ENCODE measurements at places on chromosomes 3 and 15.

DNA sequence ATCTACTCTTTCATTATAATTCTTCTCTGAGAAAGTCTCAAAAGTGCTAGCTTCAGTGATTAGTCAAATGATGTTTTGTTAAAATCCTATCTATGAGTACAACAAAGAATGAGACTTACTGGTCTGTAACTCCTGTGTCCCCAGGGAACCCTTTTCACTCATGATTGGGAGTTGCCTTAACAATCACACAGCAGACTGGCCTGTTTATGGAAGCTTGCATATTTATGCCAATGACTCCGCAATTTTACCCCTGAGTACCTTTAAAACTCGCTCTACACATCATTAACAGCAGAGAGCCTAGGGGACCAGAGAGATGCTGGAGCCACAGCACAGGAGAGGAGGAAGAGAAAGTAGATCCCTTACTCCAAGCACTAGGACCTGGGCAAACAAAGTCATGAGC is 628.1 kb downstream of the IGSF11 start:
- no peak for DNase-seq

- DNase-seq = no peak
Observed at GRCh38 chr15:34855413-34855812, 60.1 kb upstream of the ACTC1 start.

DNA sequence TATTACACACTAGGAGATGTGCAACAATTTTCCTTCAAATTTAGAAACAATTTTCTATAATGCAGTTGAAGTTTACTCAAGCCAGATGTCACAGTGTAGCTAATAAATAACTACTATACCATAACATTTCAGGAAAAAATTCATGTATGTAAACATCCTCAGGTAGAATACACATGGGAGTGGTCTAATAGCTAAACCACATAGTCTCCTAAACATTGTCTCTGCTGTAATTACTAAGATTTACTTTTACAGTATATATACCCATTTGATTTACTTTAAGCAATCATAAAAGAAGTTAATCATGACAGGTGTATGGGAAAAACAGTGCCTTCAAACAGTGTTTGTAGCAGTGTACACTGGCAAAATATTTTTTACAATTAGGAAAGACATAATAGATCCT is 110.1 kb upstream of the GRM7 start:
- DNase-seq = no peak

- DNase-seq = peak; percentile 27
Observed at GRCh38 chr15:67146875-67147381, 81.5 kb downstream of the SMAD3 start.

DNA sequence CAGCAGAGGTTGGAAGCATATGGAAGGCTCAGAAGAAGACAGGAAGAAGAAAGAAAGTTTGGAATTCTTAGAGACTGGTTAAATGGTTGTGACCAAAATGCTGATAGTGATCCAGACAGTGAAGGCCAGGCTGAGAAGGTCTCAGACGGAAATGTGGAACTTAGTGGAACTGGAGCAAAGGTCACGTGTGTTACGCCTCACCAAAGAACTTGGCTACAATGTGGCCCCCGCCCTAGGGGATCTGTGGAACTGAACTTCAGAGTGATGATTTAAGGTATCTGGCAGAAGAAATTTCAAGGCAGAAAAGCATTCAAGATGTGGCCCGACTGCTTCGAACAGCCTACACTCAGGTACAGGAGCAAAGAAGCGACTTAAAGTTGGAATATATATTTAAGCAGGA is 83.1 kb downstream of the MYO5A start:
- no peak for DNase-seq

DNA sequence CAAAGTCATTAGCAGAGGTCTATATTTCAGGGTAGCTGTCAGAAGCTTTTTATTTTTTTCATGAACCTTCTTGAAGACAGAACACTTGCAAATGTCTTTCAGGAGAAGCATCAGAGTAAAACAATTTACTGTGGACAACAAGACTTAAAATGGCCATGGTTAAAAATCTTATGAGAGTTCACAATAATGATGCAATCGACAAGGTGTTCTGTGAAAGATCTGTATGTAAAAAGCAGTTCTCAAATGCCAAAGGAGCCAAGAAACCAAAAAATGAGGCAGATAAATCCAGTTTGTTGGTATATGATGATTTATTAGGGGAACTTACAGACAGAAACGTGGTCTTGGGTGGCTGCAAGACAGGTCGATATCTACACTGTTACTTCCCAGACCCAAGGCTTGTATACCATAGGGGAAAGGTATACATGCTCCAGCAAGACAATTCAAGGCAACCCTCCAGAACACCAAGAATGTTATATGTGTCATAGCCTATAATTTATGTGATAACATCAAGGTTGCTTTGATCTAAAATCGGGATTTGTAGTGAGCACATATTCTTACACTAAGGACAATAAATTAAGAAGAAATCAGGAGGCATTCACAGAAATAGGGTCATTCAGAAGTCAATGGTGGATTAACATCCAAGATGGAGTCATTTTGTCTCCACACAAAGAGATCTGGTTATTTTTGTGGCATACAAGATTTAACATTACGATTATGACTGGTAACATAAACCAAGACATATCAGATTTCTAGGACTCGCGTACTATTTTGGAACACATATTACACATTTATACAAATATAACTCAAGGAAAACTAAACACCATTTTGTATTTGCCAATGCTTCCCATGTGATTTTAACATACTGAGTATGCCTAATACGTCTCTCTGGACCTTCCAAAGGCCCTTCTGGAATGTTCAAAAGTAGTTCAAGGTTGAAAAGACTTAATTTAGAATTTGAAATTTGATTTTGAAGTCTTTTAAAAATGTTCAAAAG is 316.4 kb downstream of the THSD4 start:
- no peak for DNase-seq

DNA sequence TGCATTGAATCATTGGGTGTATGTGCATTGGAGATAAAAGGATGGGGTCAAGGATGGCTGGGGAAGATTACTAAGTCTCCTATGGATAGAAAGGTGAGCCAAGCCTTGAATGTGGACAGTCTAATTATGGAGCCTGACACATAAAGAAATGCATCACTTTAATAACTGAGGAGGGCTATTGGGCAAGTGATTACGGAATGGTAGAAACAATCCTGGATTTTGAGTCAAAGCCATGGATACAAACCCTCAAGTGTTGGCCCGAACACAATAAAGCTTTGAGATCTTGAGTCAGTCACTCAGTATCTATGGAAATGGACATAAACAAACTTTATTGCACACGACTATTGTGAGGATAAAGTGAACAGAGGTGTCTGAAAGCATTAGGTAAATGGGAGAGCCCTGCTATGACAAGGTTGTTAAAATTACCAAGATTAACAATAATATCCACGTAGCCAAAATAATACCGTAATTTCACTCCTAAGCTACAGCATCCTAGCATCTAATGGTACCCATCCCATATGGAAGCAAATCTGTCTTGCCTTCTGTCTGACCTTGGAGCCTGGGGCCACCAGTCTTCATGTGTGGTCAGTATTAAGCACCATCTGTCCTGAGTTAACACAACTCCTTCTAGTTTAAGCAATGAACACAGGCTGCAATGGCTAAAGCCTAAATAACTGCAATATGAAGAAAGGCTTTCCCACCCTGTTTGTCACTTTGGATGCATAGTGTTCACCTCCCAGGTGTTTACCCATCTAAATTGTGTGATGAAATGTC is 136.9 kb upstream of the PRICKLE2 start:
- no peak for DNase-seq

GRCh38 chr15:83123529-83123928 is 16.1 kb downstream of the TM6SF1 start:
- DNase-seq = peak; percentile 4

GRCh38 chr3:195204360-195205163 is 66.4 kb downstream of the XXYLT1 start:
- DNase-seq = no peak

- DNase-seq = no peak
Observed at GRCh38 chr3:144652573-144652972, 681.0 kb downstream of the DIPK2A start.

- no peak for DNase-seq
Observed at GRCh38 chr3:161673866-161674265, 177.3 kb downstream of the OTOL1 start.

- no peak for DNase-seq
Observed at GRCh38 chr15:41957021-41957897, 15.1 kb downstream of the EHD4 start.

DNA sequence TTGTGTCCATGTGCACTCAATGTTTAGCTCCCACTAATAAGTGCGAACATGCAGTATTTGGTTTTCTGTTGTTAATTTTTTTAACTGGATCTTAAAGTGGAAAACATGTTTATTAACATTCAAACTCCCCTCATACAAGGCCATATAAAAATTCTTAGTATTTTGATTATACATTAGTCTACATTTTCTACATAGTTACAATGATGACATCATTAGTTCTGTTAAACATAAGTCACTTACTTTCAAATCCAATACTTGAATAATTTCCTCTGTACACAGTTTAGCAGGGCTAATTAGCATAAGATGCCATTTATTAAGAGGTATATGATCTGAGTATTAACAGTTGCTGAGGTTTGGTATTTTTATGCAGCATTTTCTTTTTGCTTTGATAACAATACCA is 91.3 kb upstream of the CCDC39 start:
- DNase-seq = no peak

All from DMS153 (cell line).